ENCODE measurements at places on chromosomes 4 and X.

GRCh38 chr4:105451346-105451745, 22.5 kb downstream of the PPA2 start:
- DNase-seq = no peak

- no peak for DNase-seq
Measured at GRCh38 chr4:41799126-41799525, 50.6 kb upstream of the PHOX2B start.

- DNase-seq = no peak
Measured at GRCh38 chr4:165440415-165441158, 61.8 kb downstream of the CPE start.

DNA sequence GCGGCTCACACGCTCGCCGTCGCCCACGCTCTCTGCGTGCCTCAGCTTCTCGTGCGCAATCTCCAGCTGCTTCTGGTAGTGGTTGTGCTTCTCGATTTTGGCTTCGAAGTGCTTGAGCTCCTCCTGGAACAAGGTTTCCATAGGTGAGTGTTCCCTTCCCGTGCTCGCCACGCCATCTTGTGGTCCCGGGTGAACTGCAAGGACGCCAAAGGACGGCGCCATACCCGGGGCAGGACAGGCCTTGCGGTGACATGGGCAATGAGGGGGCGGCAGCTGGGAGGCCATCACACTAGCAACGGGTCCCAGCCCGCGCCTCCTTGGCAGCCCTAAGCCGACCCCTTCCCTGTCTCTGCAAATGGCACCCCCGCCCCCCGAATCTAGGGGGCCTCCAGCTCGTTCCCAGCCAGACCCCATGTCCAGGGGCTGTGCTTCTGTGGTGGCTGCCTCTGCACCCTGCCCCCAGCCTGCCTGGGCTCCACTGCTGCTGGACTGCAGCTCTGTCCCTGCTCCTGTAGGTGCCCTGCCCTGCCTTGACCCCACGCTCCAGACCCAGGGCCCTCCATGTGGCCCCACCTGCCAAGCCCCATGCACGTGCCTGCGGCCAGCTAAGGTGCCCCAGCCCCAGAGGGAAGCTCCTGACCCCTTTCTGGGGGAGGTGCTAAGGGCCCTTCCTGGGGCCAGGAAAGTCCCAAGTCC, 17.3 kb downstream of the LRPAP1 start:
- DNase-seq = no peak

DNA sequence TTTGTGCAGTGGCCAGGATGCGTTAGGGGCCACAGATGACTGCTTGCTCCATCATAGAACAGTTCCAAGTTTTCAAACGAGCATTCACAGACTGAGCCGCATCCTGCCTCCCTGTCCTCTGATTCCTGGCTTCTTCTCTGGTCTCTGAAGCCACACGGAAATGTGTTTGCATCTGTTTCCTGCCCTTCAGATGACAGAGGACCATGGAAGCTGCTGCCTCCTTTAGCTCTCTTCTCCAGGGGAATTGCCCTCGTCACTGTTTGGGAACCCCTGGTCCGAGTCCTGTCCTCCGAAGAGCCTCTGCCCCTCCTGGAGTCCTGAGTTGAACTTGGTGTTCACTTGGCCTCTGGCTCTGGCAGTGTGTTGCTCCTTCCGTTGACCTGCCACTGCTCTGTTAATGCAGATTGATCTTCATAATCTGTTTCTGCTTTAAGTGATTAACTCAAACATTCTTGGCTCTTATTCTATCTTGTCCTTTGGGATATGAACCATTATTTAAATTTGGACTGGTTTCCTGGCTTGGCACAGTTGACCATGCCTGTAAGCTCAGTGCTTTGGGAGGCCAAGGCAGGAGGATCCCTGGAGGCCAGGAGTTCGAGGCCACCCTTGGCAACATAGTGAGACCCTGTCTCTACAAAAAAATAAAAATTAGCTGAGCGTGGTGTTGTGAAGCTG, 96.0 kb downstream of the PTTG2 start:
- DNase-seq = no peak

- DNase-seq = no peak
Measured at GRCh38 chr4:36338973-36339372, 57.6 kb downstream of the DTHD1 start.

GRCh38 chr4:10278071-10278470, 161.5 kb upstream of the WDR1 start:
- no peak for DNase-seq

- DNase-seq = no peak
Measured at GRCh38 chrX:134679221-134679620, 20.9 kb upstream of the PLAC1 start.

DNA sequence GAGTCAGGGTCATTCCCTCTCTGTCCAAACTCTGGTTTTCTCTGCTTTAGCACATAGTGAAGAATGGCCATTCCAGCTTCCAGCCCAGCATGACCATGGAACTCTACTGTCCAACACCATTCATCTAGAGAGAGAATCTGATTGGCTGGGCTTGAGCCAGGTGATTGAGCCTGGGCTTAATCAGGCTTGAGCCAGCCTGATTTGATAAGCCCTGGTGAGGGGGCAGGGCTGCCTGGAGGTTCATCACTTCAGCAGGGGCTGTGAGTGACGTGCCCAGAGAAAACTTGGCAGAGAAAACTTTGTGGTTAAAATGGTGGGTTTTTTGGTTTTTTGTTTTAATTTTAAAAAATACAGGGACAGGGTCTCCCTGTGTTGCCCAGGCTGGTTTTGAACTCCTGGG, 62.5 kb downstream of the KIAA0232 start:
- DNase-seq = no peak

- no peak for DNase-seq
Measured at GRCh38 chr4:113065629-113066028, 16.2 kb downstream of the ANK2 start.

GRCh38 chr4:182968917-182969650, 51.9 kb upstream of the DCTD start:
- DNase-seq = no peak

Measured in sigmoid colon (tissue), 7 donors.